ENCODE measurements at places on chromosomes 3 and 15. TPM values are rescaled to one million over a fixed set of nuclear protein-coding genes. Genes with fewer than 3 reads are reported as not detected.

The OSBPL10 gene
- total RNA-seq, result 3.4 TPM

The HDC gene
- total RNA-seq, result not detected

The ITIH1 gene
- 4.4 TPM for total RNA-seq

The PSTPIP1 gene
- total RNA-seq, result 3.6 TPM

The FRMD5 gene
- total RNA-seq, result 1.3 TPM

The TMCO5A gene
- not detected for total RNA-seq

The VGLL3 gene
- 10.2 TPM for total RNA-seq

The RBM6 gene
- 146 TPM for total RNA-seq

GRCh38 chr3:188097791-188098190 lies 56.2 kb upstream of the LPP start:
- H3K4me3 ChIP-seq, result no peak overlapping the region
- DNase-seq, result peak; percentile 16
- H3K27me3 ChIP-seq, result no peaks in the 10 kb centered on the region
- H3K27ac ChIP-seq, result no peak overlapping the region
- no peaks in the 10 kb centered on the region for H3K36me3 ChIP-seq

DNA sequence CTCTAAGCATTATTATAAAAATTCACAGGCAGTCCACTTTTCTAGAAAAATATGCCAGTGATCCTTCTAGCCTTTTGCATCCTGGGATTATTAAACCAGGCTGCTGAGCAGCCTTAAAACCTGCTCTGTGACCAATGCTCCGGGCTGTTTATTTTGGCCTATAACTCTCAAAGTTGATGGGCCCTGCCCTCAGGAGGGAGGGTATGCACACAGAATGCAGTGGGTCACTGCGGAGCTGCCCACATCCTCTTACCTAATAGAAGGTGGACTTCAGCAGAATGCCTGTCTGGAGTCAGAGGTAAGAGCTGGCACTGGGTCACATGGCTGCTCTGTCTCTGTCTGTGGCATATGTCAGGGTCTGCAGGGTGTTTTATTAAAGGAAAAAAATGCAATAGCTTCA lies 26.0 kb downstream of the CPNE4 start:
- H3K27ac ChIP-seq, result no peak overlapping the region
- no peaks in the 10 kb centered on the region for H3K4me1 ChIP-seq
- DNase-seq, result no peak

GRCh38 chr15:79261836-79262235 lies 20.7 kb upstream of the ANKRD34C start:
- DNase-seq, result no peak
- H3K4me3 ChIP-seq, result no peak overlapping the region
- H3K36me3 ChIP-seq, result no peaks in the 10 kb centered on the region
- no peaks in the 10 kb centered on the region for H3K4me1 ChIP-seq
- H3K27ac ChIP-seq, result no peak overlapping the region

DNA sequence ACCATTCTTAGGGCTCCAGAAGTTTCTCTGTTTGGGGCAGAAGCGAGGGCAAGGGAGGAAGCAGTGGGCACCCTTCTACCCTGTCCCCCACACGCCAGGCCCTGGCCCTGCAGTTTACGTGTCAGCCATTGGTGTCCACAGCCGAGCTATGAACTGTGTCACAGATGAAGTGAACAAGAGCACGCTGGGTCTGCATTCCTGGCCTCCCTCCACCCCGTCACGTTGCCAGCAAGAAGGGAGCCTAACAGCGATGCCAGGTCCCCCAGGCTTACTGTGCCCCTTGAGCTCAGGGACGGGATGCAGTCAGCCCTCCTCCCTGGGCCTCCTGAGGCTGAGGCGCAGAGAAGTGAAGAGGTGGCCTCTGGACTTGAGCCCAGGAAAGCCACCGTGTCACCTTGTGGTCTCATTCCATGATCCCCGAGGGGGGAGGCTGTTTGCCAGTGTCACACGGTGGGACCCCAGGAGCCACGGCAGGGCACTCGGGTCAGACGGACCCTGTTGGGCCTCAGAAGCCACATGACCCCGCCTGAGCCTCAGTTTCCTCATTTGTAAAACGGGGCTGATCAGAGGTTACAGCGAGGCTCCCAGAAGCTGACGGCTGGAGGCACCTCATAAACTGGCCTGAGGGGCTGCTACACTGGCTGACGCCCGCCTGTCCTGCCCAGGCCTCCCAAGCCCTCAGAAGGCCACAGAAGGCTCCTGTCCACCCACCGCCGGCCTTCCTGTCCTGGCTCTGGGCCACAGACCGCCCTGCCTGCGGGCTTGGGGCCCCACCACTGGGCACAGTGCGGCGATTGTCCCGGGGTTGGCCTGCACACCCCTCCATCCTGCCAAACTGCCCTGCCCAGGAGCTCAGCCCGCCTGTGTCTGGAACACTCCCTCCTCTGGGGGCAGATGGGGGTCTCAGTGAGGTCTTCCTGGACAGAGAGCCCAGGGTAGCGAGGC lies 18.6 kb downstream of the IQSEC1 start:
- H3K4me1 ChIP-seq, result no peaks in the 10 kb centered on the region
- no peak overlapping the region for H3K27ac ChIP-seq
- no peak overlapping the region for H3K4me3 ChIP-seq
- H3K36me3 ChIP-seq, result no peaks in the 10 kb centered on the region
- no peaks in the 10 kb centered on the region for H3K27me3 ChIP-seq
- DNase-seq, result no peak

DNA sequence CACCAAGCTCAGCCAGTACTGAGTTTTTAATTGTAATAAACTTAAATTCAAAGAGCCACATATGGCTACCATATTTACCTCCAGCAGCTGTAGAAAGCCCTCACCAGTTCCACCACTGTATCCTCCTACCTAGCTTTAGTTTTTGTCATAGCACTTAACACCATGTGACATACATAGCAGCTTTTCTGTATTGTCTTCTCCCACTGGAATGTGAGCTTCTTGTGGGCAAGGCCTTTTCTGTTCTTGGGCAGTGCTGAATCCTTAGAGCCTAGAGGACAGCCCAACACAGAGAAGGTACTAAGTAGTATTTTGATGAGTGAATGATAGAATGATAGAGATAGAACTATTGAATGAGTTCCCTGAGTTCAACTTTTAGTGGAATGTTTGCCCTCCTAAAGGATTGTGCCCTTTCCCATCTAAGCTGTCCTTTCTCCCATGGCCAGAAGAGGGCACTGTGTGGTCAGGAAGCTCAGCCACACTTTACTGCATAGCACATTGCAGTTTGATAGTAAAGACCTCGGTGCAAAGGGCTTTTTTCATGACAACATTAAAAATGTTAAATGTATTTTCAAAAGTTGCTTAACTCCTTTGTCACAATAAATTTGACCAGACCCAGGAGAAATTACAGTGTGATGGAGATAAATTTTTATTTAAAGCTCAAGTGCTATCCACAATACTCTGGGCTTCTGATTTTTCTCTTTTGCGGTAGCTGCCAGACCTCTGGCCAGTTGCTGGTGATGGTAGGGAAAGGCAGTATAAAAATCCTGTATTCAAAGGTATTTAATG lies 115.8 kb downstream of the GHSR start:
- peak; percentile 71 for DNase-seq
- H3K4me3 ChIP-seq, result no peak overlapping the region
- no peak overlapping the region for H3K27ac ChIP-seq
- H3K36me3 ChIP-seq, result peaks cover 28% of the 10 kb centered on the region
- H3K27me3 ChIP-seq, result no peaks in the 10 kb centered on the region

- no peak overlapping the region for H3K27ac ChIP-seq
- no peaks in the 10 kb centered on the region for H3K27me3 ChIP-seq
- no peaks in the 10 kb centered on the region for H3K4me1 ChIP-seq
- no peak overlapping the region for H3K4me3 ChIP-seq
- H3K36me3 ChIP-seq, result no peaks in the 10 kb centered on the region
- no peak for DNase-seq
These were observed 177.9 kb downstream of the SATB1 start for GRCh38 chr3:18247139-18247695.

GRCh38 chr3:184386047-184386806 lies 6.4 kb downstream of the CHRD start:
- no peak overlapping the region for H3K27ac ChIP-seq
- peaks cover 7% of the 10 kb centered on the region for H3K4me1 ChIP-seq
- H3K4me3 ChIP-seq, result no peak overlapping the region
- DNase-seq, result no peak
- no peaks in the 10 kb centered on the region for H3K27me3 ChIP-seq
- no peaks in the 10 kb centered on the region for H3K36me3 ChIP-seq

DNA sequence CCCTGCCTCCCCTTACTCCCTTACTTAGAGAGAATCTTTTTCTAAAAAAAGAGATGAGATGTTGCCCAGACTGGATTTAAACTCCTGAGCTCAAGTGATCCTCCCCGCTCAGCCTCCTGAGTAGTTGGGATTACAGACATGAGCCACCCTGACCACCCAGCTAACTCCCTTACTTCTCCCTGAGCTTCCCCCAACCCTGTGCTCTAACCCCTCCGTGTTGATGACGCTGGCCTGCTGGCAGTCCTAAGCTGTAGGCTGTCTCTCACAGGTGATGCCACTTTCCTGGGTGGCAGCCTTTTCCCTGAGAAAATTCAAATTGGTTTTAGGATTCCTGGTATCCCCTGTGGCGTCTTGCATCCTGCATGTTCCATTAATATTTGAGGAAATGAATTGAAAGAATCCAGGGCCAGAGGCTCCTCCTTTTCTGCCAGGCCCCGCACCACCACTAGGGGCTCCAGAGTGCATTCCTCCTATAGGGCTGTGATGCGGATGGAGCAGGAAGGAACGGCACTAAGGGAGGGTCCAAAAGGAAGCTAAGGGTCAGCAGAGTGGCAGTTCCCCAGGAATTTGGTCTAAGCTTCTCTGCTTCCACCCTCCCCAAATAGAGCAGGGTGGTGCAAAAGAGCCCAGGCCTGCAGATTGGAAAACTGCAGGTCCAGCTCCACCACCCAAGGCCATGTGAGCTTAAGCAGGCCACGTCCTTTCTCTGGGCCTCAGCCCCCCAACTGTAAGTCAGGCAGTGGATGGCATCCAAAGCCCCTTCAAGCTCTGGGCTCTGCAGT lies 101.1 kb downstream of the DAPK2 start:
- no peak overlapping the region for H3K4me3 ChIP-seq
- H3K4me1 ChIP-seq, result peaks cover 9% of the 10 kb centered on the region
- H3K27me3 ChIP-seq, result no peaks in the 10 kb centered on the region
- no peaks in the 10 kb centered on the region for H3K36me3 ChIP-seq
- no peak overlapping the region for H3K27ac ChIP-seq

DNA sequence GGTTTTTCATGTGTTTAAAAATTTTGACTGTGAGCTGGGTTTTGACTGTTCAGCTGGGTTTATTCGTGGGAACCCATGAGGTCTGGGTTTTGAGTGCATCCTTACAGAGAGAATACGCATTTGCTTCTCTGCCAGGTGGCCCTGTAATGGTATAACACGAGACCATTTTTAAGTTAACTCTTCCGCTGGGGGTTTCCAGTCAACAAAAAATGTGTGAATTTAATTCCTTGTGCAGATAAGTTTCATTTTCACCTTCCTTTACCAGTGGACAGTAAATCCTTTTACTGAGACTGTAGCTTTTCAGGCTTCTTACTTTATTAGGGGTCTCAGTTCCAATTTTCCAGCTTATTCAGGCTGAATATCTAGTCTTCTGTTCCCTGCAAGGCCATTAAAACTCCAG lies 149.6 kb downstream of the OPA1 start:
- no peak for DNase-seq
- no peak overlapping the region for H3K27ac ChIP-seq
- no peaks in the 10 kb centered on the region for H3K36me3 ChIP-seq
- no peak overlapping the region for H3K4me3 ChIP-seq
- no peaks in the 10 kb centered on the region for H3K27me3 ChIP-seq

- DNase-seq, result no peak
- no peaks in the 10 kb centered on the region for H3K27me3 ChIP-seq
- H3K36me3 ChIP-seq, result no peaks in the 10 kb centered on the region
- peaks cover 8% of the 10 kb centered on the region for H3K4me1 ChIP-seq
These were observed 23.9 kb upstream of the RSL24D1 start for GRCh38 chr15:55220606-55221005.

- no peaks in the 10 kb centered on the region for H3K36me3 ChIP-seq
- no peak overlapping the region for H3K27ac ChIP-seq
- H3K4me3 ChIP-seq, result no peak overlapping the region
- H3K4me1 ChIP-seq, result no peaks in the 10 kb centered on the region
These were observed 69.6 kb downstream of the ASB7 start for GRCh38 chr15:100671858-100672543.

- no peaks in the 10 kb centered on the region for H3K27me3 ChIP-seq
- H3K36me3 ChIP-seq, result no peaks in the 10 kb centered on the region
- H3K4me3 ChIP-seq, result no peak overlapping the region
These were observed 242.6 kb upstream of the LRTM1 start for GRCh38 chr3:55170444-55170843.

DNA sequence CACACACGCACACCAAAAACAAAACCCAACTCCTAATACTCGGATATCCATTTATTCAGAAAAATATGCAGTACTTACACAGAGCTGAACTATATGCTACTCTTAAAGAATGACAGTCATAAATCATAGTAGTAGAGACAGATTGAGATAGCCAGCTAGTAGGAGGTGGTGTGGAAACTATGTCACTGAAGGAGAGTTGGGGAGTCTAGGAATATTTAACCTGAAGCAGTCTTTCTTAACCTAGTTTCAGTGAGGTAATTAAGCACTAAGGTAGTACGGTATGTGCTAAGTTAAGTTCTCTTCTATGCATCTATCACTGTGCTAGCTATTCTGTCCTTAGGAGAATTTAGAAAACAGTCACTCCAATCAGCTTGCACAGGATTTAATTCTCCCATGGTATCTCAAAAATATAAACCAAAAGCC lies 54.2 kb downstream of the ANKRD28 start:
- H3K4me3 ChIP-seq, result no peak overlapping the region
- no peaks in the 10 kb centered on the region for H3K4me1 ChIP-seq
- H3K36me3 ChIP-seq, result no peaks in the 10 kb centered on the region
- H3K27ac ChIP-seq, result no peak overlapping the region
- no peak for DNase-seq

DNA sequence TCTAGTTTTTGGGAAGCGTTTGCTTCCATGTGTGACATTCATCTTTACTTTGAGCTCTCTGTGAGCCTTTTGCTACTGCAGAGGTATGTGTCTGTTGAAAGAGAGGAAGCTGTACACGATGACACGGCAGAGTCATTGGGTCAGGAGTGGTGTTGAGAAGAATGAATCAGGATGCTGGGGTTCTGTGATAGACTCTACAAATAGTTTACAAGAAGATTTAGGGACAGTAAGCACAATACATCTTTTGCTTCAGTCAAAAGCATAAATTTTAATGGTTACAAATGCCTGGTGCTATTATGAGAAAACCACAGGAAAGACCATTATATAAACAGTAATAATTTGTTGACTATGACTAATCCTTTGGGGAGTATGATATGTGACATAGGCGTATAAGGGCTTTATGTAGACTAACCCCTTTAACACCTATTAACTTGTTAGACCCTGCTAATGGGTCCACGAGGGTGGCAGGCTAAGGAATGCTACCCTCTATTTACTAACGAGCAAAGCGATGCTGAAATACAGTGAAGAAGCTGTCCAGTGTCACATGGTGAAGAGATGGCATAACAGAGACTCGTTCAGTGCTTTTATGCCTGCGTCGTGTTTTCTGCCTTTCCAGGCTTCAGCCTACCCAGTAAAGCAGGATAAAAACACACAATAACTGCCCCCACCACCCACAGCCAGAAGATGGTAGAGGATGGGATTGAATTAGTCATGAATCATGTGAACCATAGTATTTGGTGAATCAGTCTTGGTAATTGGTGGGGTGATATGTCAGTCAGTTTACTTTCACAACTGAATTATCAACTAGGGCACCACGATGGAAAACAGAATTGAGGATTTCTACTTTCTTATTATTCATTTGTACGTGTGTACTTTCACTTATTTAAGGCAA lies 118.8 kb downstream of the LPP start:
- H3K36me3 ChIP-seq, result no peaks in the 10 kb centered on the region
- no peak overlapping the region for H3K4me3 ChIP-seq
- no peak overlapping the region for H3K27ac ChIP-seq
- DNase-seq, result no peak
- peaks cover 13% of the 10 kb centered on the region for H3K4me1 ChIP-seq
